ENCODE measurements at places on chromosomes 5 and 9.
A peak's percentile ranks its signal among the peaks of the same experiment; 100 is the strongest.

GRCh38 chr9:137878146-137878941 is 762 bp downstream of the CACNA1B start:
- peak; percentile 8 for DNase-seq

GRCh38 chr5:158246661-158247060 is 387.7 kb upstream of the CLINT1 start:
- DNase-seq: no peak

DNA sequence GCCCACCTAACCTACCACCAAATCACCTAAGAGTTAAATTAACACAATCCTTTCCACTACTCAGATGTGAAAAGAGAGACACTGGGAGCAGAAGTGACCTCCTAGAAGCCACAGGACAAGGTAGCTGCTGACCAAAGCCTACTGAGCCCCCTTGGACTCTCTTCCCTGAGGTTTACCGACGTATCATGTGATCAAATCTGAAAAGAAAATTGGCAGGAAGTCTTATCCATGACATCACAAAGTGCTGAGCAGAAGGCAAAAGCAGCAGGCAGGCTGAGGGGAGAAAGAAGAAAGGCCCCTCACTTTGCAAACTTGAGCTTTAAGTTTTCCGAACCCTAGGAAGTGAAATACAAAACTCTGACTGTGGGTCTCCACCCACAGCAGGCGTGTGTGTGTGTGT is 11.1 kb downstream of the PRELID2 start:
- DNase-seq: no peak

GRCh38 chr9:4939118-4939561 is 45.9 kb upstream of the JAK2 start:
- peak; percentile 86 for DNase-seq

DNA sequence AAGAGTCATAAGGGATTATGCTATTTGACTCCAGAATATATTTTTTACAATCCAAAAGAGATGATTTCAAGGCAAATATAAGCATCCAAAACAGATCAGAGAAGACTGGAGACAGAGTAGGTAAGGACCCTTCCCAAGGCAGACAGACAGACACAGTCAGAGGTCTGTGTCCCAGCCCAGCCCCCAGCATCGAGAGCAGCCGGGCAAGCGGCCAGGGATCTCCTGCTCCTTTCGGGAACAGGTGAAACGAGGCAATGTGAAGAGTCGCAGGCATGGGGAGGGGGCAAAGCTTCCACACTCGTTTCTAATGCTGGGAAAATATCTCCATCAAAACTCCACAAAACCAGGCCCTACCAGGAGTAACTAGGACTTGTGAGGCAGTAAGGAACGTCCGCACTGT is 5.8 kb downstream of the PAEP start:
- no peak for DNase-seq

DNA sequence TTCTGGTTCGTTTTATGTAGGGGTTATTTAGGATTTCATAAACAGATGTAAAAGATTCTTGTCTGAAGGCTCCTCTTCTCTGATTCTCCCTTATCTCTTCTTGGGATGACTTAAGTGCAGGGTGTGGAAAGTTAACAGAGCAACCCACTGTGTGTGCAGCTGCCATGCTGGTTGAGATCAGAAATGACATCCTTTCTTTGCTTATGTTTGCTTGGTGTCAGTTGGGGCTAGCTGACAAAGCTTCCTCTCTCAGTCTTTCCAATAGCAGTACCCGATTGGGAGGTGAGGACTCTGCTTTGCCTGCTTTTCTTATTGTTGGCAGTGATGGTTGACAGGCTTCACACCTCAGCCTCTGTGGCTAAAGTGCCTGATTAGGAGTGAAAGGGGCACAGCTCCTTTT is 26.5 kb downstream of the OGN start:
- no peak for DNase-seq

DNA sequence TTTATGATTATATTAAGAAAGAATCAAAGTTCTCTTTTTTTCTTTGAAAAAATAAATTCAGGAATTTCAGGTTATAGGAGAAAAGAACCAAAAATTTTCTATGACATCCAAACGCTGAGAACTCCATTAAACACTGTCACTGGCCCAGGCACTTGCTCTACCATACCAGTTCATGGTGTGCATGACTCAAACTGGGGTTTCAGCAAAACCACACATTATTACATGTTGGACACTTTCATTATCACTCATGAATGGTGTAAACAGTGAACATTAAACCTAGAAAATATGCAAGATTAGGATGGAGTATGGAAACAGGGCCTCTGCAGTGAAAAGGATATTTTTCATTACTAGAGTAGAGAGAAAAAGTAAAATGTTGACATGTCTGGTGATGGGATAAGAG is 369.9 kb upstream of the FAM174A start:
- no peak for DNase-seq

DNA sequence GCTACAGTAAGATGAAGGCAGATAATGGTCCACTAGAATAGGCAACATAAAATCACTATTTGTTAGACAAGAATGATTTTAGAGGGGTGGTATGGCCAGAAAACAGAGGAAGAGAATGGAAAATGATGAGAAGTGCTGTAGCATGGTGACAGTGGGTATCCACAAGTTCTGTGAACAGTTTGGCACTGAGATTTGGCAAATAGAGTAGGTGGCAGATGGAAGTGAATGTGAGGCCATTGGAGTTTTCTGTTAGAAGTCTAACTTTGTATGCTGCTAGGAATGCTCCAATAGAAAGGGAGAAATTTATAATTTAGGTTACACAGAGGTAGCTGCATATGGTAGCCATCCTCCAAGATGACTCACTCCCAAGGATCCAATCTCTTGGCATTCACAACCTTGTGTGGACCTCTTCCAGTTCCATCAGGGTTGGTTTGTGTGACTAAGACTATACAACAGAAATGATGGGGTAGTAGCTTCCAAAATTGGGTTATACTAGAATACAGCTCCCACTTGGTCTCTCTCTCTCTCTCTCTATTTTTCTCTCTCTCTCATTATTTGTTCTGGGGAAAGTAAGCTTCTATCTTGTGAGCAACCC is 646.9 kb upstream of the ZNF608 start:
- DNase-seq: no peak

GRCh38 chr5:67795781-67796477 is 419.6 kb upstream of the PIK3R1 start:
- no peak for DNase-seq

DNA sequence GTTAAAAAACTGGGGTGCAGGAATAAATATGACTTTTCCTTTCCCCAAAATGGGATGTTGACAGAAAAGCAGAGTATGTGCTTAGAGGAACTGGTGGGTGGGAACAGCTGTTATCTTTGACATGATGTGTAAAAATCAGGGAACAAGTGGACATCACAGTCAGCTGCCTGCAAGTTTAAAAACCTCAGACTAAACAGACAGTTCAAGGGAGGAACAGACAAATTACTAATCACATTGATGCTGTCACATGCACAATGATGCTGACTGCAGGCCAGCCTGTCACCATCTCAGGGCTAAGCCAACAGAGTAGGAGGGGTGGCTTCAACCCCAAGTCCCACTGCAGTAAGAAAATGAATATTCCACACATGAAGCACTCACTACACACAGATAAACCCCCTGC is 38.2 kb upstream of the UBAP2 start:
- no peak for DNase-seq

GRCh38 chr9:2725898-2726649 is 8.8 kb downstream of the KCNV2 start:
- DNase-seq: no peak

GRCh38 chr9:35177520-35177919 is 15.7 kb downstream of the UNC13B start:
- no peak for DNase-seq

DNA sequence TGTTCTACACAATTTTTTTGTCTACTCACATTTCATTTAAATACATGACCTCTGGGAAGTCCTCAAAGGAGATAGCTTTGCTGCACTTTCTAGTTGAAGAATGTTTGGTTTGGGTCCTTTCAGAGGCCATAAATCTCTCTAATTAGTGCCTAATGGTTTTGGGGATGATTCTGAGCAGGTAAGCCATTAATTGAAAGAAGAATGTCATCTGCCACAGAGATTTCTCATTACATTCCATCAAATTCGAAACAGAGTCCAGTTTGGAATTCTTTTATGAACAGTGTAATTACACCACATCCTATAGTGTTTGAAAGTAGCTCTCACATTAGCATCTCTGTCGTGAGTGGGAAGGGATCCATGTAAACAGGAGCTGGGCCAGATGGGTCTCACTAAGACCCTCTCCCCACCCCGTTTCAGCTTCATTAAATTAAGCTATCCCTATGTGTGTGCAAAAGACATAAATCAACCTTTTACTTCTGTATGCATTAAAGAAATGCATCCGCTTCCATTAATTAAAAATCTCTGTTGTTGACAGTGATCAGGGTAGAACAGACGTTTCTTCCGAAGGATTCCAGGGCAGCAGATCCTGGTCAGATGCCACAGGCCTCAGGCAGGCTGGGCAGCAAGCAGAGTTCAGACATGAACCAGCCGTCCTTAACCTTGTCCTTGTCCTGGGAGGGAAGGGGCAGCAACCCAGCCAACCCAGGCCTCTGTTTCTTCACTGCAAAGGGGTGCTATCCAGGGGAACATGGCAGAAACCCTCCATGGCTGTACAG is 99.8 kb upstream of the MAP1B start:
- DNase-seq: no peak
